ENCODE measurements at places on chromosomes 1 and 21.

DNA sequence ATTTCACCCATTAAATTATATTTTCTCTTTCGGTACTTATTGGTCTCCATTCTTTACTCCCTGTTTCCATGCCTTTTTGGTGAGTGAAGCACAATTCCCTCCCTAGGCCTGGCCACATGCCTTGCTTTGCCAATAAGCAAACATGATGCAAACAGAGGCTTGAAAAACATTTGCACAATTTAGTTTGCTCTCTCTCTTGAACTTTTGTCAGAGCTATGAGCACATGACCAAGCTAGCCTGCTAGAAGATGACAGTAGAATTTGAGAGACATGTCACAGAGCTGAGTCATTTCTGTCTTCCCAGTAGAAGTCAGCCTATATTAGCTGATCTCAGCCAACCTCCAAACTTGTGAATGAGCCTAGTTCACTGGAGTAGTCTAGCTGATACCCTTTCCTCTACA, 24.6 kb downstream of the ANGPTL3 start:
- no peak for DNase-seq

- no peak for DNase-seq
Measured at GRCh38 chr1:55894521-55894920, 679.4 kb upstream of the USP24 start.

DNA sequence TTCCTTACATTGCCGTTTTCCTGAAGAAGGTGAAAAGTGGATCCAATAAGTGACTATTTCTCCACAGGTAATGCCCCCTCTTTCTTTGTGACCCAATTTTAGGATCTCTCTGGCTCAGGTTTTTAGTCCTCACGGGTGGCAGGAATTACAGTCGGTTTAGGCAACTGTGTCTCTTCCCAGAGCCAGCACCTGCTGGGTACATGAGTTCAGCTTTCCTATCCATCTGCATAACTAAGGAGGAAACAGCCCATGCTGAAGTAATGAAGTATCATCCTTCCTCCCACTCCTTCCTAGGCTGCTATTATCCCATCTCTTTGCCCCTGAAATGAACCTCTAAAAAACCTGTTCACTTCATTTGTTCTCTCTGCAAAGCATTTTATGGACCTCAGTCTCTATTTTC, 544.6 kb downstream of the NEGR1 start:
- DNase-seq, result no peak

GRCh38 chr21:14072761-14073535, 137.8 kb downstream of the LIPI start:
- DNase-seq, result no peak

- DNase-seq, result no peak
Measured at GRCh38 chr1:1775327-1776226, 2.7 kb downstream of the NADK start.

DNA sequence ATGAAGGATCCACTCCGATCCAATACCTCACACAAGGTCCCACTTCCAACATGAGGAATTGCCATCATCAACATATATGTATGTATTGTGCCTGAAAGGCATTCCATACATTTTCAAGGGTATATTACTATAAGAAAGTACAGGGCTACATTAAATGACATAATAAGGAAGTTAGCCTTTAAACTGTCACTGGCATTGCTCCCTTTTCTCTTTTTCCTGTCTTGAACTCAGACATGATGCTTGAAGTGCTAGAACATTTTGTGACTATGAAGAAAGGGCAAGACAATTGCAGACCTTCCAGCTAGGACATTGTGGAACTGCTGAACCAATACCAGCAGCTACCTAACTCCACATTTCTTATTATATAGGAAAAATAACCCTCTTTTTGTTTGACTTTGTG, 2.9 kb upstream of the TSPAN2 start:
- DNase-seq, result no peak

- no peak for DNase-seq
Measured at GRCh38 chr1:35390600-35391494, 122.3 kb downstream of the ZMYM4 start.

DNA sequence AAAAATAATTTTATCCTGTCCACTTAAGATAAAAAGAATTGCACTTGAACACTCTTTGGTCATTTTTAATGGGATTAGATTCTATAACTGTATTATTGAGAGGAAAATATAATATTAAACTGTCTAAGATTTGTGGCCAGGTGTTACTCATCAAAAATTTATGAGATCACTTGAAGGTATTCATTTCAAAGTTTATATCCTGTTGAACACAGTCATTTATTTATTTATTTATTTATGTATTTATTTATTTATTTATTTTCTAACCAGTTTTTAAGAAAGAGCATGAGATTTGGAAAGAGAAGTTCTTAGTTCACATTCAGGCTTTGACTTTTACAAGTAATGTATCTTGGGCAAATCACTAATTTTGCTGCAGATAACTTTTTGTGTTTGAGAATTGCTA, 692.7 kb downstream of the LTN1 start:
- DNase-seq, result no peak

- no peak for DNase-seq
Measured at GRCh38 chr21:42931560-42932235, 6.3 kb upstream of the ERVH48-1 start.

GRCh38 chr1:228087771-228088251, 5.3 kb downstream of the ARF1 start:
- peak; percentile 35 for DNase-seq

GRCh38 chr1:218553197-218553596, 208.1 kb downstream of the TGFB2 start:
- DNase-seq, result no peak

- DNase-seq, result no peak
Measured at GRCh38 chr1:233367057-233367803, 39.7 kb downstream of the MAP3K21 start.

DNA sequence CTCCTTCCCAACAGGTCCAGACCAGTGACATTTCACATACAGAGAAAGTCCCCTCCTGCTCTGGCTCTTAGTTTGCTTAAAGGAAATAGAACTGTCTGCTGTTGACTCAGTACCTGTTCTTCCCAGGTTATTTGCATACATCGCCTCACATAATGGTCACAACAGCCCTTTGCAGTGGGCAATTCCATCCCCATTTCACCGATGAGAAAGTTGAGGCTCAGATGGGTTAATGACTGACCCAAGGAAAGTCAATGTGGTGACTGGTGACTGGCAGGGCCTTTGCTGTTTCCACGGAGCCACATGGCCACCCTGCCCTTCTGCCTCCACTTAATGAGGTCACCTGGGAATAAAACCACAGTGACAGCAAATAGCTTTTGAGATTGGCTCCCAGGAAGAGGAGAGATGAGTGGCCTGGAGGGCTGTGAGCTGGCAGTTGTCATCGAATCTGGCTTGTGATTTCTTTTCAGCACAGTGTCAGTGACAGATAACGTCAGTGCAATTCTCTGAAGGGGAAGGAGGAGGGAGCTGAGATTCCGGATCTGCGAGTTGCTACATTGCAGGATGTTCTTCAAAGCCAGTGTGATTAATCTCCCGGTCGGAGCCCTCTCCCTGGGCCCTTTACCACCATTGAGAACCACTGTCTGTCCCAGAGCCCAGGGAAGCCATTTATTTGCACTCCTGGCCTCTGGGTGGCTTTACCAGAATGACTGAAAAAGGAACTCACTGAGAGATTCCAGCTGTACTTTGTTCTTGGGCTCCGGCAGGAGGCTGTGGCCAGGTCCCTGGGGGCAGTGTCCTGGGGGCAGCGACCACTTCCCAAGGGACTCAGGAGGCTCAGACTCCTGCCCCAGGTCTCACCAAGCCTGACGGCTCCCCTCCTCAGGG, 117.2 kb downstream of the CNIH3 start:
- no peak for DNase-seq

- DNase-seq, result no peak
Measured at GRCh38 chr1:109225308-109225707, 11.6 kb downstream of the SARS1 start.

DNA sequence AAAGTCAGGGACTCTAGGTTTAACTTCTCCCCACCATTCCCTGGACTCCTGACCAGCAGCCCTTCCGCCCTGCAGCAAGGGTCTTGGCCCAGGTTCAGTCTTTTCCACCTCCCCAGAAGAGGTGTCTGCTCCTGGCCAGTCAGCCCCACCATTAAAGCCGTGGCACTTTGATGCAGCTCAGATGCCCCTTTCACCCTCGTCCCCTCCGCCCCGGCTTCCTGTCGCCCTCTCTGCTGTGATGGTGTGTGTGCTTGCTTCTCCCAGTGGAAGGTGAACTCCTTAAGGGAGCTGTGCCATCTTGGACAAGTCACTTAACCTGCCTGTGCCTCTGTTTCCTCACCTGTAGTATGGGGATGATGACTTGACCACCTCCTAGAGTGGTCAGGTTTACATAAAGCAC, 17.8 kb upstream of the TTC4 start:
- no peak for DNase-seq

GRCh38 chr1:209569455-209570207, 13.9 kb upstream of the CAMK1G start:
- DNase-seq, result peak; percentile 81

- peak; percentile 51 for DNase-seq
Measured at GRCh38 chr1:183022202-183023145, 746 bp upstream of the LAMC1 start.

DNA sequence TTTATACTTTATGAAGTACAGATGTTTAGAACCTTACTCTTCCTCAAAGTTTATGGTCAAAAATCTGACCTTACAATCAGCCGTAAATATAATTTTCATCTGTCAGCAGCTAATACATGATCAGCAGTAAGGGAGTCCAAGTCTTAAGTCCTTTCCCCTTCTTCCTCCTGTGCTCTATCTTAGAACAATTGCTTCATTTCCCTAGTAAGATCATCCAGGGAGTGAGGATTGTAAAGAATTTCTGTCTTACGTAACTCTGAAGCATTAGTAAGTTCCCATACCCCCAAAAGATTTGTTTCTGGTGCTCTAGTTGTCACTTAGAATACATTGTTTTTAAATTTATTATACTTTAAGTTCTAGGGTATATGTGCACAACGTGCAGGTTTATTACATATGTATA, 2.1 kb downstream of the SETDB1 start:
- no peak for DNase-seq

DNA sequence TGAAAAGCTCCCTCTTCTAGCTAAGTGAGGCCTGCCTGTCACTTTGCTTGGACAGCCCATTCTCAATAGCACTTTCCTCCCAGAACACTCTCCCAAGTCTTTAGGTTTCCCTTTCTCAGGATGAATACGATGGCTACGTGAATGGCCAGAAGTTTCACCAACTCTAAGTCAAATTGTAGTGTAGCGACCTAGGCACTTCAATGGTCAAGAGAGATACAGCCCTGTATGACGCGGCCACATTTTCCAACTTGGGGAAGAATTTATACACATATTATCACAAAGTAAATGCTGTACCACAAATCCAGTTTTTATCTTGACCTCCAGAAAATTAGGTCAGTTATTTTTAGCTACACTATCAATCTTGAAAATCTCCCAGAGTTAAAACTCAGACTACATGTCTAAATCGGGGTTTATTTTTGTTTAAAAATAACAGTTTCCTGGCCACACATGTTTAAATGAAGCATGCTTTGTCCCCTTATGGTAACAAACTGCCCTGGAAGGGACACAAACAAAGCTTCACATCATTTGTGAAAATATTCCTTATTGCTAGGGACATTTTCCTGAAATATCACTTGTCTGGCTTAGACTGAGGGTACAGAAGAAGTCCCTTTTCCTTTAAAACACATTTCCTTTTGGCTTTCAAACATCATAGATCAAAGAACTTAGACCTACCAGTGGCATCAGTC, 192.6 kb downstream of the GABPA start:
- no peak for DNase-seq

- no peak for DNase-seq
Measured at GRCh38 chr1:17293681-17294425, 14.1 kb upstream of the PADI4 start.

GRCh38 chr1:226549937-226550671, 1.5 kb downstream of the STUM start:
- DNase-seq, result peak; percentile 56

DNA sequence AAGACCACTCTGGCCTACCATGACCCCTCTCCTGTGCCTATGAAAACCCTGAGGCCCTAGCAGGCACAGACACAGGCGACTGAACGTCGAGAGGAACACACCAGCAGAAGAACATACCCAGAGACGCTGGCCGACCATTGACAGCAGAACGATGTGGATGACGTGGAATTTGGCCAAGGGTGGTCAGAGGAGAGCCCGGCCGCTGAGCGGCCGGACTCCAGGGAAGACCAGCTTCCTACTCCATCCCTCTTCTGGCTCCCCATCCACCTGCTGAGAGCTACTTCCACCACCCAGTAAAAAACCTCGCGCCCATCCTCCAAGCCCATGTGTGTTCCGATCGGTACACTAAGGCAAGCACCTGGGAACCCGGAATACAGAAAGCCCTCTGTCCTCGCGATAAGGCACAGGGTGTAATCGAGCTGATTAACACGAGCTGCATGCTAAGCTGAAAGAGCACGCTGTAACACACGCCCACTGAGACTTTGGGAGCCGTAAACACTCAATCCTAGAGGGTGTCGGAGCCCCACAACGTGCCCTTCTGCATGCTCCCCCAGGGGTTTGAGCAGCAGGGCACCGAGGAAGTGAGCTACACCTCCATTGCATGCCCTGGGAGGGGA, 150.3 kb downstream of the CENPF start:
- no peak for DNase-seq

DNA sequence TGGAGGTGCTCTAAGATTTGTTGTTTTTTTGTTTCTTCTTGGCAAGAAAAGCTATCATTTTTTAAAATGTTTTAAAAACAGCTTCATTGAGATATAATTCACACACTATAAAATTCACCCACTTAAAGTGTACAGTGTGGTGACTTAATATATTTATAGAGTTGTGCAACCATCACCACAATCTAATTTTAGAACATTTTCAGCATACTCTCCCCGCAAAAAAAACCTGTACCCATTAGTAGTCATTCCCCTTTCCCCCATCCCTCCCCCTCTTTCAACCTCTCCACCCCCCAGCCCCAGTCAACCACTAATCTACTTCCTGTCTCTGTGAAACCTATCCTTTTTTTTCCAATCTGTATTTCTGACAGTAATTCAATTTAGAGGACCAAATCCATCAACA, 30.6 kb downstream of the ZC3H11B start:
- DNase-seq, result no peak

- peak; percentile 13 for DNase-seq
Measured at GRCh38 chr1:5390504-5390903, 601.7 kb downstream of the NPHP4 start.

GRCh38 chr1:157301477-157302198, 163.4 kb upstream of the ETV3 start:
- DNase-seq, result no peak

GRCh38 chr1:143666851-143667250, 304.9 kb downstream of the FAM72C start:
- no peak for DNase-seq

- DNase-seq, result peak; percentile 43
Measured at GRCh38 chr1:166489670-166490436, 323.1 kb upstream of the FAM78B start.

Data from stimulated activated naive CD8-positive, alpha-beta T cell treated with anti-CD3 and anti-CD28 coated beads, Interleukin-15, Interleukin-2, amounts not matched to agents 100 U/mL and 50 U/mL, for 24 hours (primary cell).